EH (cell line): ENCODE measurements at places on chromosomes 5 and 9.

DNA sequence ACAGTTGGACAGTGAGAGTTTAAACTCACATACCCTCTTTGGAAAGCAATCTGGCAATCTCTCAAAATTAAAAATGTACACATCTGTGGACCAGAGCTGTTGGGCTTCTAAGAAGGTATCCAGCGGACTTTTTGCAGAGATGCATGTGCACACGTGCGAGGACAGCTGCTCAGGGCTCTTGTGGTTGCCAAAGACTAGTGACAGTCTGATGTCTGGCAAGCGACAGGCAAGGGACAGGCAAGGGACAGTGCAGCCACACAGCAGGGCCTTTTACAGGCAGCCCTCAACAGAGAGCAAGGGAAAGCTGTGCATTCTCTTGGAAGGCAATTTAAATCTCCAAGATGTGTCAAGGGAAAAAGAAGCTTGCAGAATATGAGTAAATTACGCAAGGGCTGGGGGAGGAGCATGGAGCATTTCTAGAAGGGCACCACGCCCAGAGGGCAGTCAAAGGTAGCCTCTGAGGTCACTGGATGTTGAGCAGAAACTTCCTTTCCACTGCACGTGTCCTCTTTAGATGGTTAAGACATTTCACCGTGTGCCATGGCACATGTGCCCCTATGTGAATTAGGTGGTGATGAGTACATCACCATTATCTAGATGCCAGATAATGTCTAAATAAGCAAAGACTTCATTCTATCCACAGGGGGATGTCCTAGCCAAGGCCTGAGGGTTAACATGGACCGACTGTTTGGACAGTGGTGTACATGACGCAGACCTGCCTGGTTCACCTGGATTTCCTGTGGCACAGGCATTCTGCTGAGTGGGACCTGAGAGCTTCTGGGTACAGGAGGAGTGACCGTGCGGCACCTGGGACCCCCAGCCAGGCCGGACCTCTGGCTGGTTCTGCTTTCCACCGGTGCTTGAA, 9.1 kb downstream of the GFPT2 start:
- peak; percentile 17 for DNase-seq

DNA sequence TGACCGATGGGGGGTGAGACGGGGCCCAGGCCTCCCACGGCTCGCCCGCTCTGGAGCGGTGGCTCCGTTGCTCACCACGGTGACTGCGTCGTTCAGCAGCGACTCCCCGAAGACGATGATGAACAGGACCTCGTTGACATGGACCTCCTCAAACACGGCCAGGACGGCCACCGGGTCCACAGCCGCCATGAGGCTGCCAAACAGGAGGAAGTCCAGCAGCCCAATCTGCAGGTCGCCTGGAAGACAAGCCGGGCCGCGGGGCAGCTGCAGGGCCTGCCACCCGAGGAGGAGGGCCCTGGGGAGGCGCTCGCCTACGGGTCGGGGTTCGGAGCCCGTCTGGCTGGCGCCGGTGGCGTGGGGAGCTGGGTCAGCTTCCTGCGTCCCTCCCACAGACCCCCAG, 36.0 kb downstream of the SLC9A3 start:
- DNase-seq, result no peak

- no peak for DNase-seq
Measured at GRCh38 chr5:39992617-39993202, 567.9 kb upstream of the DAB2 start.

DNA sequence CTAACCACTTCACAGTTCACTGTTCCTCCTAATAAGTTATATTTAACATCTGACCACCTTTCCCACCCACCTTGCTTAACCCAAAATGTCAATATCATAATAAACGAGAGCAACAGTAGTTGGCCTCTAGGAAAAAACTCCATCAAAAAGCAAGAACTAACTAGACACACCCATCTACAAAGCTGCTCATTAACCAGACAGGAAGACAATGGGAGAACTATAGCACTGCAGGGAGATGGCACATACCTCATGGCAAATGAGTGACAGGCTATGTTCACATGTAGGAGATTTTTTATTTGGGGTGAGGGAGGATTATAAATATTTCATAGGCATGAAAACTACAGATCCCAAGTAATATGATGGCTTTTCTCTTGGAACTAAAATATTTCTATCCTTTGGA, 23.6 kb upstream of the CDK5RAP2 start:
- no peak for DNase-seq

DNA sequence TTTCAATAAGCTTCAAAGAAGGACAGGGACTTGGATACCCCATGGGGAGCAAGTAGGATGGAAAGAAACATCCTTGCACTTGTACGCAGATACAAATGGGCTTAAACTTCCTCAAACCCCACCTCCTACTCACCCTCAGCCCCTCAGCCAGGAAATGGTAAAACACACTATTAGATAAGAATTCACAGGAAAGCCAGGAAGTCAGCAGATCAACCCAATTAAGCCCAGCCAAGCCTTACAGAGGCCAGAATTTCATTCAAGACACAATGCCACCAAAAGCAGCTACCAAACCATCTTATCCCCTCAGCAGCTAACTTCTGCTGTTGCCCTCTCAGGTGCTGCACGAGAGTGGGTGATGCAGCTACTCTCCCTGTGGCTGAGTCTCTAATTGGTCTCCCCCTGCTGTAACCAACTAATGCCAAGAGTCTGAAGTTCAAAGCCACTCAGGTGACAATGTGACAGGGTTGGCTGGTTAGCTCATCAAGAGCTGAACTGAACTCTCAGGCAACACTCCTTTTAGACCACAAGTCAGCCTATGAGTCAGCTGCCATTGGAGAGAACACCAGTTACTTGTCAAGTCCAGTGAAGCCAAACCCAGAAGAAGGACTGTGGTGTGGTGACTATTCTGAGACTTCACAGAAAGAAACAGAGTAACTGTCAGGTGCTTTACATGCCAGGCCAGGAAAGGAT, 201.9 kb downstream of the ZNF608 start:
- DNase-seq, result no peak

- peak; percentile 19 for DNase-seq
Measured at GRCh38 chr9:134217431-134218210, 53.3 kb upstream of the RNU6ATAC start.

DNA sequence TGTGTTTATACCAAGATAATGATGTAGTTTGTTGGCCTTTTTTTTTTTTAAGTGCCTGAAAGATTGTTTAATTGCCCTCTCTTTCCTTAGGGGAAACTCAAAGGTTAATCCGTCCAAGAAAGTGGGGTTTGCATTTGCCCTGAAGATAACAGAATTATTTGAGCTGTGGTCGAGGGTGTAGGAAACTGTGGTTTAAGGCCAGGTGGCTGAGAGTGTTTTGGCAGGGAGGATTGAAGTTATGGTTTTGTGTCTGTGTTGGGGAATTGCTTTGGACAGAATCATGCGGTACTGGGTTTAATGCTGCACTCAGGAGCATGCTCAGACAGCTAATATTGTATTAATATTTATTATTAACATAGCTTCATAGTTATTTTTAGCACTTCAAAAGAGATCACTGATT, 509.8 kb downstream of the EBF1 start:
- DNase-seq, result no peak

DNA sequence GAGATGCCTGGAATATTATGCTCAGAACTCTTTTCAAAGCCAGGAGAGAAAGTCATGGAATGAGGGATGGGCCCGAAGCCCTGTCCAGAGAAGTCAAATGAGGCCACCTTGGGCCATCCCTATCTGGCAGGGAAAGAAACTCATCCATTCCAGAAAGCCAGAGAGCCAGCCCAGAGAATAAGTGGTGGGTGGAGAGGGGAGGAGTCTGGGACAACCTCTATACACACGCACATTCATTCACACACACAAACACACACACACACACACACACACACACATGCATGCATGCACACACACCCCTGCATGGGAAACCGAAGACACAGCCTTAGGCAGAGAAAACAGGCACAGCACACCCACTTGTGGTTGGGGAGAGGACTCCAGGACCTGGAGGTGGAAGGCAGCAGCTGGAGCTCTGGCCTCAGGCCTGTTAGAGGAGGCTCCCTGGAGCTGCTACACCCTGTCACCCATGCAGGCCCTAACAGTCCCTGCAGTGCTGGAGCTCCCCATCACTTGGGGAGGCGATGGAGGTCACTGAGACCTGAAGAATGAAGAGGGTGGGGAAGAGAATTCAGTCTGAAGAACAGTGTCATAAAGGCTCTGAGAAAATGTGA, 38.0 kb downstream of the TGFBI start:
- peak; percentile 48 for DNase-seq

DNA sequence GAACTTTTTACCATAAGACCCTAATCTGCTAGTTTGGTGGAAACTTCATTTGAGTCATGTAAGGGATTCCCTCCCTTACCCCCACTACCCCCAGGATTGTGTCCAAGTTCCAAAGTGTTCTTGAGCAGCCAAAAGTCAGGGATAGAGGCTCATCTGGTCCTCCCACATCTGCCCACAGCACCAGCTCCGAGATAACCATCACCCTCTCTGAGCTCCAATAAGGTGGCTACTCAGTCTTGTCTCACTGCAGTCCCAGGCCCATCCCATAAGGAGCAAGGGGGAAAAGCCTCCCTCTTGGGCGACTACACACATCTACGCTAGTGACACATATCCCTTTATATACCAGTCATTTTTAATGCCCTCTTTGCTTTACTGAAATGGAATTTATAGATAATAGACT, 12.0 kb upstream of the ENC1 start:
- no peak for DNase-seq
